ENCODE measurements at places on chromosomes 1 and 21.

GRCh38 chr1:53091841-53092645 is 30.0 kb downstream of the PODN start:
- no peak for DNase-seq

GRCh38 chr1:117821774-117822482 is 107.5 kb downstream of the GDAP2 start:
- no peak for DNase-seq

DNA sequence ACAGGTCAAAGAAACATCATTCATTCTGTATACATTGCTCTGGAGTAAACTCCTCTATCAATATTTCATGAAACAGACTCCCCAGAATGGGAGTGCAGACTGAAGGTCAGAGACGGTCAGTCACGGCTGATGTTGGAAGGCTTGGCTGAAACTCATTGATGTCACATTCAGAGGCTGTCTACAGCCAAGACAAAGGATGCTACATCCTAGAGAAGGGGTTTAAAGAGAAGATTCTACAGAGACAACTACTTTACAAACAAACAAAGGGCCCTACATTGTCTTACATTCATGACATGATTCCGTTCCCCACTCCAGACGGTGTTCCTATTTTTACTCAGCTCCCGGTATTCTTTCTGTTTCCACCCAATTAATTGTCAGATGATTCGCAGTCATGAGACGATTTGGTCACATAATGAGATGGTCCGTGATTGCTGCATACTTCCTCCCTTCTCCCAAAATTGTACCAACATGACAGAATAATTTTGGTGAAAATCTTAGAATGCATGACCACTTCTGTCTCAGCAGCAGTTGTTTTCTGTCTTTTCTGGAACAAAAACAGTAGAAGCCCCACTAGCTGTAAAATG is 73.8 kb upstream of the VAV3 start:
- no peak for DNase-seq

- DNase-seq: no peak
These were observed 141.5 kb downstream of the PTPRC start for GRCh38 chr1:198780376-198780775.

- DNase-seq: no peak
These were observed 39.2 kb downstream of the ADARB1 start for GRCh38 chr21:45113543-45113942.

DNA sequence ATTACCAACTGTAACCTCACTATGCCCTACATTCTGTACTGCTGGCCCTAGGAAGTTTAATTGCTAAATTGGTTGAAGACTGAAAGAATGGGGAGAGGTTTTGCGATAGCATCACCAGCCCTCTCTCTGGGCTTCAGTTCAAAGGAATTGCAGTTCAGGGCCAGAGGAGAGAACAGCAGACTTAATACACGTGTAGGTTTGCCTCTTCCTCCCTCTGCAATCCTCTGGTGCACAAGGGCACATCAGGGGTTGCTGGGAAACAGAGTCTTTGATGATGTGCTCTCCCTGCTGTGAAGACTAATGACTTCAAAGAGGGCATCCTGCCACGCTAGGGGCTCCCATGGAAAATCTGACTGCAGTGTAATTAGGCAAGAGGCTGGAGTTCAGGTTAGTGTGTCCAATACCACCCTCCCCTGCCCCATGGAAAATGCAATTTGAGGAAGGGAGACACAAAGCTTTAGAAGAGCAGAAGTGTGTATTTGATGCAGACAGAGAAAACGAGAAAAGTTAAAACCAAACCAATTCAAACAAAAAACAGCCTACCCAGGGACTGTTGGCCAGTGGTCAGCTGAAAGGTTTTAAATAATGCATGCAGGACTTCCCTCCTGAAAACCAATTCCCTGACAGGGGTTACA is 167.9 kb downstream of the ASTN1 start:
- DNase-seq: no peak

DNA sequence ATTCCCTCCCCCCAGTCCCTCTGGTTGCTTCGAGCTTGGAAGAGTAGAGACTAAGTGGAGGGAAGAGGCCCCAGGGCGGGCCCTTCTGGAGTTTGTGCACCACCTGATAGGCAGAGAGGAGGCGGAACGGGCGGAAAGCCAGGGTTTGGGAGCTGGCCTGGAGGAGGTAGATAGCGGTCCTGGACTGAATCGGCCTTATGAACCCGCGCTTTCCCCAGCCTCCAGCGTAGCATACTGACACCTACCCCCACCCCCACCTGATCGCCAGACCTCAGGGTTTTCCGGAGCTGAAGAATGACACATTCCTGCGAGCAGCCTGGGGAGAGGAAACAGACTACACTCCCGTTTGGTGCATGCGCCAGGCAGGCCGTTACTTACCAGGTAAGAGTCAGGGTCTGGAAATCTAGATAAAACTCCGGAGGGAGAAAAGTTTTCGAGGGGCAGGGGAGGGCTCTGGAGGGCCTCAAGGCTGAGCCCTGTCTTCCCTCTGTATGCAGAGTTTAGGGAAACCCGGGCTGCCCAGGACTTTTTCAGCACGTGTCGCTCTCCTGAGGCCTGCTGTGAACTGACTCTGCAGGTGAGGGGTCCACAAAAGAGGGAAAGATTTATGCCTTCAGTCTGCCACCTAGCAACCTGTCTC is 705 bp downstream of the UROD start:
- peak; percentile 15 for DNase-seq

DNA sequence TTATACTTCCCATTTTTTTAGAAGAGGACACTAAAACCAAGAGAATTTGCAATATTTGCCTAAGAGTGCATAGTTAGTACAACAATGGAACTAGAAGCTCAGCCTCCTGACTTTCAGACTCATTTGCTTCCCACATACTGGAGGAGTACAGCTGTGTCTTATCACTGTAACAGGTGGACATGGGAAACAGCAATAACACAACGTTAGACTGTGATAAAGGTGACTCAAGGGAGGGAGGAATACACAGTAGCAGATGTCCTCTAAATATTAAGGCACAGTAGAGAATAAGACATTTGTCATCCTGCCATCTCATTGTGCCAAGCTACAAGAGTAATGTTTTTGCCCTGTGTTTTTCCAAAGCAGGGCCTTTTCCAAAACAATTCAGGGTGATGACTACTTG is 55.4 kb upstream of the JAK1 start:
- DNase-seq: no peak
